ENCODE measurements at places on chromosomes 13 and 19.

DNA sequence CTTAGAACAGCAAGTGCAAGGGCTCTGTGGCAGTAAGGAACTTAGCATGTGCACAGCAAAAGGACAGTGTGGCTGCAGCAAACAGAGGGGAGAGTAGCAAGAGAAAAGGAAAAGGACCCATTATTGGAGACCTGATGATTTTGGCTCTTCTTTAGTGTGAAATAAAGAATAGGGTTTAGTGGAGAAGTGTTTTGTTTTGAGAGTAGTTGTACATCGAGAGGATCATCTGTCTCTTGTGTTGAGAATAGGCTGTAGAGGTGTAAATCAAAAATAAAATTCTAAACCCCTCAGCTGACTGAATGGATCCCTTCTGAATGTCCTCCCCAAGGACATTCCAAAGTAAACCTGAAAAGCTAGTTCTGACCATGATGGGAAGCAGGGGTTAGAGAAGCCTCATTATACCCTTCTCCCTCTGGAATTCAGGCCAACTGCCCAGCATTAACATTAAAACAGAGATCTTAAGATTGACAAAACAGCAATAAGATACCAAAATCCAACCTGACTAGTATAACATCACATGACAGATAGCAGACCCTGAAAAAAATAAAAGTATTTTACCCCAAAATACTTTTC, 73.6 kb upstream of the OBI1 start:
- DNase-seq: no peak

DNA sequence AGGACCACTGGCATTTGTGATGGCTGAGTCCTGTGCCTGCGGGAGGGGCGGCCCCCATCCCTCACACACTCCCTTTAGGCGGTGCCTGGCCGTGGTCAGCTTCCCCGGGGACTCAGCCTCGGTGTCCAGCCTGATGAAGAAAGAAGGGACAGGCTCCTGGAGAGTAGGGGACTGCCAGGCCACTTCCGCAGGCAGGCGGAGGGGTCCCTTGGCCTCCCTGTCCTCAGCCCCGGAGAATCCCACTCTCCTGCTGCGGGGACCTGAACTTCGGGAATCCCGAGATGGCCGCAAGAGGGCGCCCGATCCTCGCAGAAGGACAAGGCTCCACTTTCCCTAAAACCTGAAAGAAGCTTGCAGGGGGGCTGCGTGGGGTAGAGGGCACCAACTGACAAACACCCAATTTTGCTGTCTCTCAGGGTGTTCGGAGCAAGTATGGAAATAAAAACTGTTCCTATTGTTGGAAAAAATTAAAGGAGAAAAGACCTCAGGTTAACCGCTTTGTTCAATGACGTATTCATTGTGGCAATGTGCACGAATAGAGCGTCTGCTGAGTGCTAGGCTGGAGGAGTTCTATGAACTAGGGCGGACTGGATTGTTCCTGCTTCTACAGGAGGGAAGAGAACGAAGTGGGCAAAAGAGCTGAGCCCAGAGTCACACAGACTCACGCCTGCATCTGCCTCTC, 297.3 kb downstream of the ZNF536 start:
- DNase-seq: peak; percentile 89

DNA sequence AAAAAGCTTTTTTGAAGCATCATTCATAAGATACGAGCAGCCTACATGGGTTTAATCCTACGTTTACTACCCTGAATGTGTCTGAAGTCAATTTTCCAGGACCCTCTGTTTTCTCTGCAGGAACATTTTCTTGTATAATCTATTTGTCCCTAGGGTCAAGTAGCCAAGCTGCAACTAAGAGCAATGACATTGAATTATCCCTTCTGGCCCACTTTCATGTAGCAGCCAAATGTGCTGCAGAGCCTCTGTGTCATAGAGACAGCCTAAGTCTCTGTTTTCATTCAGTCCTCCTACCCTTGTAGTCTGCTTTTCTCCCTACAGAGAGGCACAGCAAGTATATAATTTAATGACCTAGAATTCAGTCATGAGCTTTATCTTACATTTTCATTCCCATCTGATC, 82.1 kb downstream of the ZAR1L start:
- no peak for DNase-seq

- DNase-seq: no peak
Observed at GRCh38 chr19:49862391-49863253, 4.8 kb downstream of the PNKP start.

DNA sequence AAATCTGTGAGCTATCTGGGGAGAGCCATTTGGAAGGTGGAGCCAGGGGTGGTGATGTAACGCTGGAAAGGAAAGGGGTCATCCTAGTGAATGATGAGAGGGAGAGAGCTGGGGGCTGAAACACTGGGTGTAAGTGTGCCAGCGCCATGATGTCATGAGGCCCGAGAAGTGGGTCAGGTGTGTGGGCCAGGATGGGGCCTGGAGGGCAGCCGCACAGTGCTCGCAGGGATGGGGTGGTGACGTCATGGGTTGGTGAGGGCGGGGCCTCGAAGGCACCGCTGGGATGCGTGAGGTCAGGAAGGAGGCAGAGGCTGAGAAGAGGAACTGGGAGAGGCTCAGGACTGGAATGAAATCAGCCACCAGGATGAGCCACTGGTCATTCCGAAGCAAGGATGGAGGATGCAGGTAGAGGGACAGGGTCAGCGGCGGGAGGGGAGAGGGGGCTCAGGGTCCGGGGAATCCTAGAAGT, 4.4 kb downstream of the CCDC61 start:
- no peak for DNase-seq

- no peak for DNase-seq
Observed at GRCh38 chr13:95955255-95955654, 97.9 kb downstream of the UGGT2 start.

GRCh38 chr19:34189917-34190425, 17.7 kb downstream of the LSM14A start:
- DNase-seq: no peak

DNA sequence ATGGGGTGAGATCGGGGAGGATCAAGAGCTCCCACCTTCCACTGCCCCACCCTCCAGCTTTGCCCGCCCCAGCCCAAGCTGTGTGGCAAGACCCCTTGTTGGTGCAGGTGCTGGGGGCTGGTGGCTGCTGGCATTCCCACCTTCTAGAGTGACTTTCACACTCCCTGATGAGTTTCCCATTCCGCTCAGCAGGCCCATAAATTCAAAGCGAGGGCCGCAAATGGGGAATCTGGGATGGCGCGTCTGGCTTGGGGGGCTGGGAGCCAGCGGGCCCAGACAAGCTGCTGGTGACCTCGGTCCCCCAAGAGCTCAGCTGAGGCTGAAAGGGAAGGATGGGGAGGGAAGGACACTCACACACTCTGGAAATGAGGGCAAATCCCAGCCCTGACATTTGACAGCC, 110.3 kb downstream of the GADD45B start:
- DNase-seq: no peak

- no peak for DNase-seq
Observed at GRCh38 chr19:10061717-10062310, 24.3 kb upstream of the SHFL start.

GRCh38 chr13:113148940-113149503, 9.4 kb upstream of the PROZ start:
- DNase-seq: peak; percentile 82

- DNase-seq: no peak
Observed at GRCh38 chr13:28655561-28655960, 3.4 kb upstream of the POMP start.

- DNase-seq: no peak
Observed at GRCh38 chr13:38395497-38395788, 45.8 kb downstream of the UFM1 start.

GRCh38 chr19:17982430-17982829, 15.5 kb downstream of the KCNN1 start:
- no peak for DNase-seq

DNA sequence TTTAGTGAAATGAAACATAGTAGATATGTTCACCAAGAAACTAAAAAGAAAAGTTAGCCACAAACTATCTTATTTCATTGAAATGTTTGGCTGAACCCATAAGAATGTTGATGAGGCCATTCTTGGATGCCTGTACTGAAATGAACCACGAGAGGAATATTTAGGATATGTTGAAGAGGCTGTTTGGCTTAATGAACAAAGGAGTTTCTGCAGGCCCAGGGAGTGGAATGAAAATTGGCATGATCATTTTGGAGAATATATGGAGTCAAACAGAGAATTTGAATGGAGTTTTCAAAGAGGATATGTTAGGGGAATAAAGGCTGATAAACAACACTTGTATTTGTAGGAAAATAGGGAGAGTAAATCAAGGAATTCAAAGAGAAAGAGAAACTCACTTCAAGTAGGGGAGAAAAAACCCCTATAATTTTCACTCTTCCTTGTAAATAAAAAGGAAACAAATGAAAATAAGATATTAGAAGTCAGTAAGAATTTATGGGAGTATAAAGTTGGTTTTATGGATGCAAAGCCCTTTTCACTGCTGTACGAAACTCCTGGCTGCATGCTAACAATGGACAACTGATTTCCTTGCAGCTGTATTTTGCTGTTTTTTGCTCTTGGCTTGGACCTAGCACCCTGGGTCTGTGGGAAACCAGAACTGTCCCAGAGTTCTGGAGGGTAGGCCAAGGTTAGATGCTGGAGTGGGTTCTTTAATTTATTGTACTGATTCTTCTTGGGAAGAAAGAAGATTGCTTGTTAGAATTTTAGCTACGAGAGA, 36.5 kb downstream of the KL start:
- DNase-seq: no peak

DNA sequence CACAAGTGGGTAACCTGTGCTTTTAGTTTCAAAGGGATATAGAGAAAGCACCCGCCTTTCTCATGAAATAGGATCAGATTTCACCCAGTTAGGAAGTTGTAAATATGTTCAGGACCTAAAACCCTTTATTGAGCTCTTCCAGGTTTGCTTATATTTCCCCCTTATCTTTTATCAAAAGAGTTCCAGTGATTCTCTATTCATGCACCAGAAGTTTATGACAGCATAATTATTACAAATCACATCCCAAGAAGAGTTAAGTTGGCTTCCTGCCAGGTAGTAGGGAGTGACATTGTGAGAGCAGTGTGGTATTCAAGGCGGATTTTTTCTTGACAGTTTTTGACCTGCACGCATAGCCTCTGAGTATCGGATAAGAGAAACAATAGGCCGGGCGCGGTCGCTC, 190.3 kb downstream of the STK24 start:
- DNase-seq: no peak

DNA sequence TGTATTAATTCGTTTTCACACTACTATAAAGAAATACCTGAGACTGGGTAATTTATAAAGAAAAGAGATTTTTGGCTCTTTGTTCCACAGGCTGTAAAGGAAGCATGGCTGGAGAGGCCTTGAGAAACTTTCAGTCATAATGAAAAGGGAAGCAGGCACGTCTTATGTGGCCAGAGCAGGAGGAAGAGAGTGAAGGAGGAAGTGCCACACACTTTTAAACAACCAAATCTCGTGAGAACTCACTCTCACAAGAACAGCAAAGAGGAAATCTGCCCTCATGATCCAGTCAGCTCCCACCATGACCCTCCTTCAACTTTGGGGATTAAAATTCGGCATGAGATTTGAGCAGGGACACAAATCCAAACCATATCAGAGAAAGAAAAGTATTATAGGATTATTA, 1255.9 kb upstream of the MIR17HG start:
- no peak for DNase-seq

GRCh38 chr13:25429466-25429865, 57.7 kb downstream of the ATP8A2 start:
- no peak for DNase-seq

DNA sequence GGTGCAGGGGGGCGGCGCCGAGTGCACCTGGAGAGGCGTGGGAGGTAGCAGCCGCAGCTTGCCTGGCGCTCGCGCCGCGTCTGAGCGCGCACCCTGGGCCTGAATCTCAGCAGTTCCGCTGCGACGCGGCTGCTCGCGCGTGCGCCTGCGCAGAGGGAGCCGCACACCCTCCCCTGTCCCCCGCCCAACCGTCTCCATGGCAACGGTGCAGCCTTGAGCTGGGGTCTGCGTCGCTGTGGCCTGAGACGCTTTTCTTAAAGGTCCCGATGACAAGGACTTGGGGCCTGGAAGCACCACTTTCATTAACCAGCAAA, at the start of gene PNMA8B:
TSS of gene PNMA8B (minus strand) at position 82 of the 314 bp plus-strand sequence. CDS start 402 bp downstream, outside the sequence.
- peak; percentile 89 for DNase-seq

DNA sequence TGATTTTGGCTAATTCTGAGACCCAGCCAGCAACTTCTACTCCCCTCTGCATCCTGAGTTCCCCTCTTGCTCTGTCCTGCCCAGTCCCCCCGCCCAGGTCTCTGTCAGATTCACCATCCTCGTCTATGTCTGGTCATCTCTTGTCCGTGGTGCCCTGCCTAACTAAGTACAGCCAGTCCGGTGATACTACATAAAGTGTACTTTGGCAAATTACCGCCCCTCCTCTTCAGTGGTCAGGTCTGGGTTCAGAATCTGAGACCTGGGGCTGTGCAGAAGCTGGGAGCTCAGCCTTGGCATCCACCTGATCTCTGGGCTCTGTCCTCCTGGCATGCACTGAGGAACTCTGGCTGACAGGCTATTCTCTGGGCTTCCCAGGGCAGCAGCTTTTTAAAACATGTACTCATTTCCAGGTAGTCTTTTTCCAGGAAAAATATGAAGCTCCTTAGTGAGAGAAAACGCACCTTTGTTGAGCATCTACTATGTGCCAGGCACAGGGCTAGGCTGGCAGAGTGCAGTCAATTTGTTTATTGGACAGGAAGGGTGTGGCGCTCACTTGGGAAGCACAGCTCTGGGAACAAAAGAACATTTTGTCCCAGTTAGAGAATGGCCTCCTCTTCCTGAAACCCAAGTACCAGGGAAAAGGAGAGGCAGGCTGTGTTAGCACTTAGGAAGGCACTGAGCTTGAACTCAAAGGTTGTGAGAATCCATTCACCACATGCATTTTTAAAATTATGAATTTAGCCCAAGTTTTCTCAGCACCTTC, 88.9 kb downstream of the TSHZ3 start:
- DNase-seq: peak; percentile 48

DNA sequence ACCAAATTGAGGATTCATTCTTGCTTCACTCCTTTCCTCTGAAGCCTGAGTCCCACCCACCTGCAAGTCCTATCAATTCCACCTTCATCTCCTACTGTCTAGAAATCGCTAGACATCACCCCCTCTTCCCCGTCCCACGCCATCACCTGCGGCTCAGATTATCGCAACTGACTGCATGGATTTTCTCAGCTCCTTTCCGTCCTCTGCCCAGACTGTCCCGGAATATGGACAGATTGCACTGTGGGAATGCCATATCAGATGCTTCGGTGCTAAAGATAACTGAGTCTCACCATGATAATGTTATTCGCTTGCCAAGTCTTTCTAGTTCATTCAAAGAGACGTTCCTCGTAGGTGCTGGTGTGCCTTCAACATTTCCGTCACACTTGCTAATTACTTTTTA, 66.4 kb upstream of the USP29 start:
- no peak for DNase-seq

- DNase-seq: no peak
Observed at GRCh38 chr13:25762795-25763377, 288.9 kb downstream of the SHISA2 start.

DNA sequence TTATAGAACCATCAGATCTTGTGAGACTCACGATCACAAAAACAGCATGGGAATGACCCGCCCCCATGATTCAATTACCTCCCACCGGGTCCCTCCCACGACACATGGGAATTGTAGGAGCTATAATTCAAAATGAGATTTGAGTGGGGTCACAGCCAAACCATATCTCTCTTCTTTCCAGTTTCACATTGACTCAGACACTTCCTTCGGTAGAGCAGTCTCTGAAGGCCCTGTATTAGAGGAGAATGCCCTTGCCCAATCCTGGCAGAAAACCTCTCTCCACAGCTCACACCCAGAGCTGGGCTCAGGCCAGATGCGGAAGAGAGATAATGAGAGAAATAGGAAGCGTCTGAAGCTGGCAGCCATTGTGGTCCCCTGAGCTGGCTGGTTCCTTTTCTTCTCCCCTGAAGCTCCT, 72.4 kb upstream of the CLDN10 start:
- DNase-seq: no peak

GRCh38 chr19:55591555-55591954, 7.8 kb downstream of the FIZ1 start:
- no peak for DNase-seq

GRCh38 chr19:1069009-1069779, 2.2 kb downstream of the ARHGAP45 start:
- DNase-seq: no peak
